ENCODE measurements at places on chromosomes 4 and X.

DNA sequence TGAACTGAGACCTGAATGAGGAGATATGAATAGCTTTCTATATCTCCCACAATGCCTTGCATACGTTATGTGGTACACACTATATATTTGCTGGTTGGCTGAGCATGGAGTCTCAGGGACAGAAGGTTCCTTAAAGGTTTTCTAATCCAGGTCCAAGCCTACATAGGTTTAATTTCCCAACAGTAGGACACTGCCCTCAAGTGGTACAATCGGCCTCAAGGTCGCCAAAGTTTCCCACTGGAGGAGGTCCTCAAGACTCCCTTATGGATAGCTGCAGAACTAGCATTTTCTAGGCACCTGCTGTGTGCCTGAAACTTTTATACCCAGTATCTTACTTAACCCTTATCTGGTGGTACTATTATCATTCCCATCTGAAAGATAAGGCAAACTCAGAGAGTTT, 21.0 kb upstream of the EFNB1 start:
- peak; percentile 32 for DNase-seq

DNA sequence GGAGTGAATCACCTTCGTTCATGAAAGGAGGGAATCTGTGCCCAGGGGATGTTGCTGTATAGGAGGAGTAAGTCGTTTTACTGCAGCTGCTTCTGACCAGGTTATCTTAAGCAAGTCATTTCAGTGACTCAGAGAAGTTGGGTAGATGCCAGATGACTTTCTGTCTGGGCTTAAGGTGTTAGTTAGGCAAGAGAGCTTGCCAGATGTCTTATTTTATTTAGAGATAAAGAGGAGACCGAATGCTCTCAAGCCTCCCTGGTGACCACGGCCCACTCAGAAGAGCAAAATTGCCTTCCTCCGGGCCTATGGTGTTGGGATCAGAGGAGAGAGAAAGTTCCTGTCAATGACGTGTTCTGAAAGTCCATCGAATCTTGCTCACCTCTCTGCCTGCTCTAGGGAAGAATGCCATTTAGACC, 16.3 kb upstream of the ZNF827 start:
- peak; percentile 22 for DNase-seq

DNA sequence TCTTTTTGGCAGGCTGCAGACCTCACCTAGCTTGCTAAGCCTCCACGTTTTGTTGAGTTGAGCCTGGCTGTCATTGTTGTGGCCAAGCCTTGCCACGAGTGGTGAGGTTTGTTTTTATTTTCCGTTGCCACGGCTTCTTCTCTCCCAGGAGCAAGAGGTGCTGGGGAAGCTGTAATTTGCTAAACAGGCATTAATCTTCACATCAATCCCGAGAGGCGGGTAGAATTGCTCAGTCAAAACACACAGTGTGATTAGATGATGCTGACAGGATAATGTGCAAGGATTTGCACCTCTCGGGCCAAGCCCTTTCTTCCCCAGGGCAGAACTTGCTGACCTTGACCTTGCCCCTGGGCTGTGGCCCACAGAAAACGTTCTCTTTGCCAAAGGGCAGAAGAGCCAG, 72.2 kb upstream of the ATP6AP2 start:
- no peak for DNase-seq

DNA sequence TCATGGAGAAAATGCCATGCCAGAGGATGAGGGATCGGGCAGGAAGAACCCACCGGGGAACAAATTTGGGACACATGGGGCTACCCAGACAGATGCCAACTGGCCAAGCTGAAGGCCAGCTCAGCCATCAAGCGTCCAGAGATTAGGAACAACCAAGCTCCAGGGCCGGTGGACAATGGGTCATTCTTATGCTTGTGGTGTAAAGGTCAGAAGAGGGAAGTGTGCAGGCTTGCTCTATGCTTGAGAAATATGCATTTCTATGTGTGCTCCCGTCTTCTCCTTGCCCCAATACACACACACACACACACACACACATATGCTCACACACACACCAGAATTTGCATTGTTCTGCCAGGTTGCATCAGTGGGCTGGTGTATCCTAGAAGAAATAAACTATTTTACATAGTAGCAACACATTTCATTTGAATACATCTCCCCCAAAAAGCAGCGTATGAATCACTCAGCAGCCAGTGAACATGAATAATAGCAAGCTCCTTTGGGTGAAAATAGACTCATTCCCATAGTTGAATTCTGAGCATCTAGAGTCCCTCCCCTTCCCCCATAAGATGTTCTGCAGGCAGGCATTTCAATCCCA, 201.9 kb upstream of the PPARGC1A start:
- DNase-seq = no peak

DNA sequence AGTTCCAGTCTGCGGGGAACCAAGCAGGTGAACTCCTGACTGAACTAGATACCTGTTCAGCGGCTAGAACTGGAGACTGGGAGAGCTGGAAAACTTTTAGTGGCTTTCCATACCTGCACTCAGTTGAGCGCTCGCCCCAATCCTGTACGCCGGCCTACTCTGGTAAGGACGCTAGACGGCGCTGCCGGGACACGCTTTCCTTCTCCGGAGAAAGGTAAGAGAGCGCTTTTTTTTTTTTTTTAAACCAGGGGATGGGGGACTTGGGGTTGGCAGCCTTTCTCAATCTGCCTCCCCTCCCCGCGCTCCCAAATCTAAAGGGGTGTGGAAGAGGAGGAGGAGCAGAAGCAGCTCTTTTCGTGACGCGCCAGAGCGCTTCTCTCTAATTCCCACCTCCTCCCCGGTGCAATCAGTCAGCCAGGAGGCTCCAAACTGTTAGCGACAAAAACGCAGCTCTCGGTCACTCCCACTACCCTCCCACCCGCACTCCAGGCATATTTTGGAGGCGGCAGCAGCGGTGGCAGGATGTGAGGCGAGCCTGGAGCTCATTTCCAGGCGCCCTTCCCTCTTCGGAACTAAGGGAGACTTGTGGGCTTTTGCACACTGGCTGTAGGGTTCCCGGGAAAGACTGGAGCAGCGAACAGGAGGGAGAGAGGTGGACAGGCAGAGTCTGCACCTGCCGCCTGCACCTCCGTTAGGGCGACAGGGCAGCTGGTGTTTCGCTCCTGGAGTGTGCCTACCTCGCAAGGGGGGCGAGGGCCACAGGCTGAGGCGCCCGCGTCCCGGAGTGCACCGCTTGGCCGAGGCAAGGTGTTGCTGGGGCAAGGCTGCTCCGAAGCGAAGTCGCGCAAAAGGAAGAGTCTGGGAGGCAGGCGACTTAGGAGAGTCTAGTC, at the start of gene IL1RAPL2:
TSS of gene IL1RAPL2 (plus strand) at position 409 of the 890 bp plus-strand sequence.
- peak; percentile 26 for DNase-seq

- no peak for DNase-seq
Measured at GRCh38 chr4:148630051-148630450, 187.8 kb upstream of the NR3C2 start.

DNA sequence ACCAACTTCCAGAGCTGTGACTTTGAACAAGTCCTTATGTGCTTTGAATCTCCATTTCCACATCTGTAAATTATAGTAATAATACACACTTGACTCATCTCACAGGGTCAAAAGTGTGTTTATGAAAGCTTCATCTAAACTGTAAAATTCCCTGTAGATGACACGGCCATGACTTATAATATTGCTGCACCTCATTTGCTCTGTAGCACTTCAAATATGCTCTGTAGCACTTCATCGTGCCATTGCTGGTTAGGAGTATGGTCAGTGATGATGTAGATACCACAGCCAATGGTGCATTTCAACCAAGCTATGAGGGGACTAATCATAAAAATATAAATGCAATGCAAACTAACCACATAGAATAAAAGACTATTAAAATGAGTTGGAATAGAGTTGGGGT, 318.6 kb downstream of the ANK2 start:
- DNase-seq = peak; percentile 58

DNA sequence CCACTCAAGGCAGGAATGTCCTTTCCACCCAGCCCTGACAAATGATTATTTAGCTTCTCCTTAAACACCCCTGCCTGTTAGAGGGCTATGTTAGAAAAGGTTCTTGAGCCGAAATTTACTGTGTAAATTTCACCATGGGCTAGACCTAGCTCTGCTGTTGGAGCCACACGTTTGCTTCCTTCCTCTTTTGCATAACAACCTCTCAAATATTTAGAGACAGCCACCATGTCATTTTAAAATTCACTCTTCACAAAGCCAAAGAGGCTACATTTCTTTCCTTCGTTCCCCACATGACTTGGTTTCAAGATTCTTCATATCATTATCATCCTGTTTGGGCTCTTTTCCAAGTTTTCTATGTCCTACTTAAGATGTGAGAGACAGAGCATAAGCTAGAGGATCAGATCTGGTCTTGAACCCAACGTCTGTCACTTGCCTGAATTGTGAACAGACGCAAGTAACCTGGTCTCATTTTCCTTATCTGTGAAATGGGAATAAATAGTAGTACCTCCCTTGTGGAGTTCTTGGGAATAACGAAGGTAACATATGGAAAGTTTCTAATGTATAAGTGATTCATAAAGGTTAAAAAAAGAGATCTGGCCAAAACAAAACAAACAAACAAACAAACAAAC, 6.7 kb downstream of the DOCK11 start:
- no peak for DNase-seq

DNA sequence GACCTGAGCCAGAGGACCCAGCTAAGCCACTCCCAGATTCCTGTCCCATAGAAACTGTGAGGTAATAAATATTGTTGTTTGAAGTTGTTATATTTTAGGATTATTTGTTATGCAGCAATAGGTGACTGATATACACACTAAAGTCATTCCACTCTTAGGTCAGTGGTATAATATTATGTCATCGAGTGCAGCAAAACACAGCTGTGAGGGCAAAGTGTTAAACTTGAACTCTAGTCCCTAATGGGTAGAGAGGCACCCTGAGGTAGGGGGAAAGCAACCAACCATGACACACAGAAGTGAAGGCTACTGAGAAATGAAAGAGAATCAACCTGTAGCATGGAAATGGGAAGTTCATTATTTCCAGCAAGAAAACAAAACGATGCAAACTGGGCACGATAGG, 66.6 kb downstream of the ATXN3L start:
- no peak for DNase-seq

DNA sequence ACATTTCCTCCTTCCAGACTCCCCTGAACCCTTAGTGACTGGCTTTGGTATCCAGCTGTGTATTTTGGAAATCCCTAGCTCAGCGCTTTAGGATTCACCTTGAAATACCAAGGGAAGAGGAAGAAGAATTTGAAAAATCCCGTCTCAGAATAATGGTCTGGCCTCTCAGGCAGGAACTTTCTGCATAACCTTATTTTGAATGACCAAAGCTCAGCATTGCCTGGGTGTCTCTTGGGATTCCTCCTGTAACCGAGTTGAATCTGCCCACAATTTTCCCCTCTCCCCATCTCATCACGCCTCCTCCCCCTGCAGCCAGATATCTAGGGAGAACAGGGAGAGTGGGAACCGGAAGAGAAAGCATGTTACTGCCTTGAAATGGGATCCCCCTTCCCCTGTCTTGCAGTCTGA, 116.2 kb downstream of the SMIM20 start:
- DNase-seq = no peak

- DNase-seq = no peak
Measured at GRCh38 chrX:12843061-12843667, 23.7 kb upstream of the TLR7 start.

GRCh38 chr4:76307660-76308014, 1.1 kb downstream of the STBD1 start:
- DNase-seq = peak; percentile 22

- DNase-seq = no peak
Measured at GRCh38 chrX:16653424-16653823, 3.5 kb downstream of the S100G start.

- peak; percentile 46 for DNase-seq
Measured at GRCh38 chr4:2305766-2306501, 44.0 kb upstream of the MXD4 start.

GRCh38 chr4:174211622-174212044, 71.8 kb downstream of the FBXO8 start:
- DNase-seq = no peak

DNA sequence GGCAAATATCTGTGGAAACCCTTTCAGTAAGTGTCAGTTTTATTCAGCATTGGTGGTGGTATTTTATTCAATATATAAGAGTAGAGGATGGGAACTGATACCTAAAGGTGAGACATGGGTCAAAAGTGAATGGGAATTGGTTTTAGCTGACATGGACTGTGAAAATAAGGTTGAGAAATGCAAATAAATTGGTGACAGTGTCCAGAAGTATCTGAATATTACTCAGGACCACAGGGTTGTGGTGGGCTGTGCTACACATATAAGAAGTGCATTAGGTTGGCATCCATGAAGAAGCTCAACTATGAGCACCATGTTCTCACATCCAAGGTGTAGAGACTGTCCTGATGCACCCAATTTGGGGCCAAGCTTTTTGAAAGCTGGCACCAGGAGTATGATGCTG, 45.0 kb downstream of the ETDC start:
- no peak for DNase-seq

DNA sequence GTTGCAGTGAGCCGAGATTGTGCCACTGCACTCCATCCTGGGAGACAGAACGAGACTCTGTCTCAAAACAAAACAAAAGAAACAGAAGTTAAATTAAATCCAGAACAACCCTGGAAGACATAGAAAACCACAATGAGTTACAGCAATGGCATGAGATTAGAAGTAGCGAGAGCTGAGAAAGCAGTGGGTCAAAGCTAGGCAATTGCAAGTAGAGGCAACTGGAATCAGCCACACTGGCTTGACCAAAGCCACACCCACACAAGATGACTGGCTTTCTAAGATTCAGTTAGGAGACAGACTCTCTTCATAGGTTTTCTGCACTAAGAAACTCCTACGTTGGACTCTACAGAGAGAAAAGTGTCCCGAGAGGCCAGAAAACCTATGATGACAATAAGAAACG, 443.0 kb downstream of the GPM6A start:
- DNase-seq = peak; percentile 71

DNA sequence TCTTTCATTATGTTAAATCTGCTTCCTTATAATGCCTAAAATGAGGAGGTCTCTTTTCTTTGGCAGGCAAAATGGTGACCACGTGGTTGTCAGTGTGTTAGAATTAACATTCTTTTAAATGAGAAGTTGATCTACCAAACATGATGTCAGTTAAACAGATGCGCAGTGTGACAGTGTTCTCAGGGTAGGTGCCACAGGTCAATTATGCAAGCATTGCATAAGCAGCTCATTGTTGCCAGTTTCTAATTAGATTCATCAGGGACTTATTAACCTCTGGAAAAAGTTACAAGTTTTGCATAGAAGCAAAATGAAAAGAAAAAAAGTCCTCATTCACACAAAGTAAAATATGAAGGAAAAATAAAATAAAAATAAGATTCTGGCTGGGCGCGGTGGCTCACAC, 324.1 kb upstream of the GALNT7 start:
- DNase-seq = no peak

DNA sequence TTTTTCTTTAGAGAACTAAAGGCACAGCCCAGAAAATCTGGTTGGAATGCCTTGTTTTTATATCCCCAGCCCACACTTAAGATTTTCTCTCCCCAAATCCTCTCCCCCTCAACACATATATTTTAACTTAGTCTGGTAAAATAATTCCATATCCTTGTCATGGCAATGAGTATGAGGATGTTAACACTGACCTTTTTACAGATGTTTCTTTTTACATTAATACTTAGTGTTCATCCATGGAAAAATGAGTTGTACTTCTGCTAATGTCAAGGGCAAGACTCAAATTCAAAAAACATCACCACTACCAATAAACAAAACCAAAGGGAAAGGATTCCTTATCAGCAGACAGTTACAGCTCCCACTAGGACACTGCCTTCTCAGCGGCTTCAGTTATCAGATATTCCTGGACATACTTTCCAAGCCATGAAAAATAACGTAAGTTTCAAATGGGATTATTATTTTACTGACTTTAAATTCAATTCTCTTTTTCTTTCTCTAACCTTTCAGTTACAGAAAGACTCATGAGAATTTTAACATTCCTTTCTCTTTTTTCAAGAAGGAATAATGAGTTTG, 83.3 kb downstream of the RASL11B start:
- DNase-seq = no peak

GRCh38 chrX:17501746-17502145, 126.7 kb downstream of the NHS start:
- DNase-seq = no peak

All from AG20443 (cell line).